ENCODE measurements at places on chromosomes 3 and 15.

GRCh38 chr3:128590948-128591347 is 59.7 kb downstream of the RPN1 start:
- DNase-seq: peak; percentile 64

DNA sequence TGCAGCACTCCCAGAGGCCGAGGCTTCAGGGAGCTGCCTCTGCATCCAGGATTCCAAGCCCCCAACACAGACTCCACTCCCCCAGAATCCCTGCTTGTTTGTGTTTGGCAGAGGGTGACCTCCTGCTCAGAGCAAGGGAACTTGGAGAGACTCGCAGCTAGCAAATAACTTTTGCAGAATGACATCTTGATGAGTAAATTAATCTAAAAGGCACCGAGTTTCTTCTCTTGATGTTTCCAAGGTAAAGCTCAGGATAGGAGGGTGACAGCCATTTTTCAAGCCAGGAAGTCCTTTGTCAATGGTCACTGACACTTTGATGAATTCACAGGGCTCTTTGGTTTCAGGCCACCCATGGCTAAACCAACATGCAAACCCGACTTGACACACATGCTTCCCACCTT is 523.0 kb downstream of the NTRK3 start:
- DNase-seq: no peak

GRCh38 chr3:115626006-115626409 is 2.7 kb downstream of the GAP43 start:
- no peak for DNase-seq

DNA sequence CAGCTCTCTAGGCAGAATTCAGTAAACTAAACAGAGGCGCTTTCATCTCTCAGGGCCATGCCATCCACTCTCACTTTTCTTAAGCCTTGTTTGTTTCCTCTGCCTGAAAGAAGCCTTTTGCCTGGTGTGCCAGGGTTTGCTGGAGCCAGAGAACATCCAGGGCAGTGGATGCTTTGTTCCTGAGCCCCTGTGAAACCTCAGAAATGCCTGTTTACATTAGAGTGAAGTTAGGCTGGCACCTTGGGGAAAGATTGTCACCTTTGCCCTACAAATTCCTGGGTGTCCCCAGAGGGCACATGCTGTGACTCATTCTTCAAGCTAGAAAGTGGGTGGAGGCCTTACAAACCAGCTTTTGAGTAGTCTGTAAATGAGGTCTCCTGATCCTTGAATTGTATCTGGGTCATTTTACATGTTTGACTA is 10.7 kb upstream of the TRAK1 start:
- peak; percentile 44 for DNase-seq

GRCh38 chr15:68829068-68829467 is 8.4 kb upstream of the ANP32A start:
- no peak for DNase-seq

DNA sequence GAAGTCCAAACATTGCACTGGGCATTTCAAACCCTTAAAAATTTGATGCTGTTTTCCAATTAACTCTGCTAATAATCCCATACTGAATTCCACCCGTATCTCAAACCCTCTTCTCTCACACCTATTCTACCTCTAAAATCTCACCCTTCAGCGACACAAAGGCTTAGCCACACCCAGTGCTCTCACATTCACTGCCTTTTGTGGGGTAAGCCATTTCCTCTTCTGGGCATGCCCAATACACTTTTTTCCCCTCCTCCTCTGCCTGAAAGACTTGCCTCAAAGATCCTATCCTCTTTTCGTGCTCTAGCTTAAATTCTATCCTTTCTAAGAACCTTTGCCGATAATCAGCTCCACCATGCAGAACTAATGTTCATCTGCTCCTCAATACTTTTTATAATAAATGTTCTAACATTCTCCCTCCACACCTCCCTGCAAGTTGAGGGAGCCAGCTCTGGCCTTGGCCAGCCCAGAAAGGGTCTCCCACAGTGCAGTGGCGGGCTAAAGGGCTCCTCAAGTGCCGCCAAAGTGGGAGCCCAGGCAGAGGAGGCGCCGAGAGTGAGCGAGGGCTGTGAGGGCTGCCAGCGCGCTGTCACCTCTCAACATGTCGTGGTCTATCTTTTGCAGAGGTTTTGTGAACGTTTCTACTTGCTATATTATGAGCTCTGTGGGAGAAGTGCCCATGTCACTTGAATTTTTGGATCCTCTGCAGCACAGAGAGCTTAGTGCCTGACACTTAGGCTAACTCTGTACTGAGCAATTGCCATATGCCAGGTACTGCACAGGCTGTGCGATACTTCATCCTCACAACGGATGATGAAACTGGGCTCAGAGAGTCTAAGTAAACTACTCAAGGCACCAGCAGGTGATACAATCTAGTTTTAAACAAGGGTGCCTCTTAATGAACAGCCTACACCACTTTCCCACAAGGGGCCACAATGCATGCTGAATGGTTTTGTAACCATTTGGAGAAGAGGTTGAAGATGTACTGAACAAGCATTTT is 53.6 kb upstream of the BCL6 start:
- DNase-seq: no peak

GRCh38 chr3:85567071-85567676 is 608.4 kb downstream of the CADM2 start:
- peak; percentile 58 for DNase-seq

- DNase-seq: no peak
These were observed 356.8 kb downstream of the FOXP1 start for GRCh38 chr3:71226565-71227269.

GRCh38 chr3:122668930-122669730 is 11.5 kb upstream of the PARP14 start:
- no peak for DNase-seq

DNA sequence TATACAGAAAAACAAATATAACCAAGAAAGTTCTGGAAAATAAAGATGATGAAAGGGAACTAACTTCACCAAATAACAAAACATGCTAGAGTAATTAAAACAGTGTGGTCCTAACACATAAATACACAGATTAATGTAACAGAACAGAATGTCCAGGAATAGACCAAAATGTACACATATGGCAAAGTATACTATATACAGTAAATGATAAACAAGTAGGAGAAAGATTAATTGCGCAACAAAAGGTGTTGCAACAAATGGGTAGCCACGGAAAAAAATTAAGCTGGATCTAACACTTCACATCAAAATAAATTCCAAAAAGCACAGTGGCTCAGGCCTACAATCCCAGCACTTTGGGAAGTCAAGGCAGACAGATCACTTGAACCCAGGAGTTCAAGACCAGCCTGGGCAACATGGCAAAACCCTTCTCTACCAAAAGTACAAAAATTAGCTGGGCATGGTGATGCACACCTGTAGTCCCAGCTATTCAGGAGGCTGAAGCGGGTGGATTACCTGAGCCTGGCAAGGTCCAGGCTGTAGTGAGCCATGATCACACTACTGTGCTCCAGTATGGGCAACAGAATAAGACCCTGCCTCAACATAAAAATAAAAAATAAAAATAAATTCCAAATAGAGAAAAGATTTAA is 19.8 kb downstream of the SCAP start:
- DNase-seq: no peak

- no peak for DNase-seq
These were observed 183.5 kb upstream of the EOMES start for GRCh38 chr3:27905625-27906024.
